ENCODE measurements at places on chromosomes 5 and 9. TPM values are rescaled to one million over a fixed set of nuclear protein-coding genes. Genes with fewer than 3 reads are reported as not detected.

- no peak for DNase-seq
Measured at GRCh38 chr9:36789886-36790285, 217.2 kb downstream of the MELK start.

GRCh38 chr9:13939134-13939533 is 374.8 kb downstream of the NFIB start:
- DNase-seq, result no peak

- DNase-seq, result no peak
Measured at GRCh38 chr5:129094924-129095899, 663 bp downstream of the ISOC1 start.

GRCh38 chr5:370959-371810 is 49.7 kb downstream of the AHRR start:
- no peak for DNase-seq

DNA sequence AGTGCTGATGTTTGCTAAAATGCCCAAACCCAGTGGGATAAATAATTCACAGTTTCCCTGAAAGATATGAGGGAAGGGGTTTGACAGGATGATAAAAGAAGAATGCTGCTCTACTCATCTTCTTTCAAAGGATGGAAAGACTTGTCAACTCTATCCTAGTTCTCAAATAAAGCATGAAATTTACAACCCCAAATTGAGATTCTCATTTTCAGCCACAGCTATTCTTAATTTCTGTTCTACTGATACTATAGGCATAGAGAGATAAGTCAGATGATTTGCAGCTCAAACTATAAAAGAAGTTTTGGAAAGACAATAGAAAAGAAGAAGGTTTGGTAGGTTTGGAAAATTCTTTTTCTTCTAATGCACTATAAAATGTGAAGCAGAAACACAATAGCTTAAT is 542.6 kb downstream of the CSNK1G3 start:
- DNase-seq, result no peak

GRCh38 chr5:1380910-1381309 is 36.0 kb upstream of the CLPTM1L start:
- no peak for DNase-seq

DNA sequence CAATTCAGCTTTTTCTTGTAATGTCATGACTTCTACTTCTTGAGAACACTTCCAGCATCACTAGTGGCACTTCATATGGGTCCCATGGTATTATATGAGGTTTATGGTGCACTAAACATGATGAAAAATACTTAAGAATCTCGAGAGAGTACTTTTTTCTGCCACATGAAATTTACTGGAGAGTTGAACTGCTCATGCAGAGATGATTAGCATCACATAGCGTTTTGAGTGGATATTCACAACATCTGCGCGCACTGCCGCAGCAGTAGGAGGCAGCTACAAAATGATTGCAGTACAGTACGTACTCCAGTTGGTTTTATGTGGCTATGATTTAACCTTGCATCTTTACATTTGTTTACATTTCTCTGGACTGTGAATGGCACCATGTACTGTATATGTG is 14.7 kb downstream of the RAD1 start:
- DNase-seq, result no peak

DNA sequence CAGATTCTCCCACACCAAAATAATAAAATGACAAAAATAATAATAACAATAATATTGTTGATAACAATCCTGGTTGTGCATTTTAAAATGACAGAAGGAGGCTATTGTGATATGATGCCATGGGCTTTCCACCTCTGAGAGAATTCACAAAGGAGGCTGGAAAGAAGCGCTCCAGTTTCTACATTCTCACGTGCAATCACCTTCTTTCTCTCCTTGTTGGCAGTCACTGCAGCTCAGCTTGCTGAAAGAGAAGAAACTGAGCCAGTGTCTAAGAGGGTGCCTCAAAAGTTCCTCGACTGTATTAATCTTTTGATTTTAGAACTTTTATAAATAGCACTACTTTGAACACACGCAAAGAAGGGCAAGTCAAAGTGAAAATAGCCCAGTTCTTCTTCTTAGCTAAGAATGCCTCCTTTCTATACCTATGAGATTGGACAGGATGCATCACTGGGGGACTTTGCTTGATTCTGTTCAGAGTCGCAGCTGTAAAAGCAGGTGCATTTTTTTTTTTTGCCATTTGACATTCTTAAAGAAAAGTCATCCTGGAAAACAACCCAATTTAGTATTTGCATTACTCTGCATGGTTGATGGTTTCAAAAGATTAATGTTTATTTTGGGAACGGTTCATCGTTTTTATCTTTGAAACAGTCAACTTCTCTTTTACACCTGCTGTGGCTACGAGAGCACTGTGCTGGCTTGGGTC is 12.4 kb upstream of the SUB1 start:
- DNase-seq, result no peak

DNA sequence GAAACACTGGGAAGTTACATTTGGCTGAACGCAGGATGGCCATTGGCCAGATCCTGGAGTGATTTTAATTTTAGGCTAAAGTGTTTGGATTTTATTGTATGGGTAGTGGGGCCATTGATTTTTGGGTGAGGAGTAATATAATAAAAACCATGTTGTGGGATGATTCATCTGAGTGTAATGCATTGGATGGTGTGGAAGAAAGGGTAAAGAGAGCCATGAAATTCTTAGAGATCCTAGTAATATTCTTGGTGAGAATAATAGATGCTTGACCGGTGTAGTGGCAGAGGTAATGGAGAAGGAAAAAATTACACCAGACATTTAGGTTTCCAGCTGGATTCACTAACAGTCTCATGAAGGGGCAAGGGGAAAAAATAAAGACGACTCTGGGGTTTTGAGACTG is 158.1 kb downstream of the NPR3 start:
- no peak for DNase-seq

DNA sequence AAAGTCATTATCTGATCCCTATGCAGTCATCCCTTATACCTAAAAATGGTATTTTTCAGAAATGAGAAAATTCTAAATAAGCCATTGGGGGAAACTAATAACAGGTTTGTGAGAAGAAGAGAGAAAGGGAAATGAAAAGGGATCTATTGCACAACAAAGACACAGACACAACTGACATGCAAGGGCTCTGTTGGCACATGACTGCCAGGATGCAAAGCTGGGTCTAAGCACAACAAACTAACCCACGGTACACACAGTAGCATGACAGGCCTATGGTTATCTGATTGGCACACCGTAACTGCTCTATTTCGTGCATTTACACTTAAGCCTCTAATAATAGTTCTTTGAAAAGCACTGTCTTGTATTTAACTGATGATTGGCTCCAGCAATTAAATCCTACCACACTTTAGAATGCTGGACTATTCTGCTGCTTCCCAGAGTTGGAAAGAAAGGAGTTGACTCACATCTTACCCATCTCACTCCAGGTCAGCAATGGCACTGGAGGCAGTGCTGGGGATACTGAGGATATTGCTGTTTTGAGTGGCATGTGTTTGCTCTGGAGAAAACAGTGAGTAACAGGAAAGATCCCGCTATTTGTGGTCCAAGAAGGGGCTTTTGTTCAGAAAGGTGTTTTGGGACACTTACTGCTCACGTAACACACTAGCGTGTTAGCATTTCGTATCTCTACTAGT is 328.3 kb downstream of the GLIS3 start:
- DNase-seq, result no peak

Gene ZNF618
- total RNA-seq, result 3.9 TPM

Gene CTXN3
- total RNA-seq, result not detected

Gene LCN1
- total RNA-seq, result not detected

Gene TMEM174
- not detected for total RNA-seq

Gene PLPPR1
- total RNA-seq, result not detected

Gene SLC6A3
- total RNA-seq, result not detected

Gene LPAR1
- 13.0 TPM for total RNA-seq

Gene GDA
- 1.2 TPM for total RNA-seq

Gene MSX2
- 3.7 TPM for total RNA-seq

Measured in epithelial cell of proximal tubule (primary cell).